Vagina (tissue), 2 donors: ENCODE measurements at places on chromosomes 16 and 17.

DNA sequence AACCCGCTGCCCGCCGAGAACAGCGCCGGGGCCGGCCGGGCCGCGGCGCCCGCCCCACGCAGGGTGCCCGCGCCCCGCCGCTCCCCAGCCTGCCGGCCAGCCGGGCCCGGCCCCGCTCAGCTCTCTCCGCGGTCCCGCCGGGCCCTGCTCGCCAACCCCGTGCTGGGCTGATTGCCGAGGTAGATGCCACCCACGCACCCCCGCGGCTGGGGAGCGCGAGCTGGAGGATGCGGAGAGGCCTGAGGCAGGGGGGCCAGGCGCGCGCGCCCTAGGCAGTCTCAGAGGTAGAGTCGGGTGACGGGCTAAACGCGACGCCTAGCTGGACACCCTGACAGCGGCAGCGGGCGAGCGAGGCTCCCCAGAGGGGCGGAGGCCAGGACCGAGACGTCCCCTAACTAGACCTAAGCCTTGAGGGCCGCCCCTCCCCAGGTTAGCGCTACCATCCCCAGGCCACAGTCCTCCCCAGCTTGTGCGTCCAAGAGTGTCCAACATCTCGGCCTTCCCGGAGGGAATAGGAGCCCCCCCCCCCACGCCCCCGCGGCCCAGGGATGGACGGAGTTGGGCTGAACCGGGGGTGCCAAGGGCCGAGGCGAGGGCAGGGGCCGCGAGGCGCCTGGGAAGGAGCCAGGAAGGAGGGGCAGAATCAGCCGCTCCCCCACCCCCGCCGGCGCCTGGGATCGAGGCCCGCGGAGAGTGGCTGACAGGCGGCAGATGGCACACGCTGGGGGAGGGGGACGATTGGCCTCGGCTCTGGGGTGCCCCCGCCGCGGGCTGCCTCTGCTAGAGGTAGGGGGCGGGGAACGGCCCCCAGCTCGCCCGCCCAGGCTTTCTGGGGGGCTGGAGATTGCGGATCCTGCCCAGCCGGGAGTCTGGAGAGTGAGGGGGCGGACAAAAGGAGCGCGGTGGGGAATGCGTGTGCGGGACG, 2.5 kb upstream of the ZNF423 start:
- no peak for DNase-seq

DNA sequence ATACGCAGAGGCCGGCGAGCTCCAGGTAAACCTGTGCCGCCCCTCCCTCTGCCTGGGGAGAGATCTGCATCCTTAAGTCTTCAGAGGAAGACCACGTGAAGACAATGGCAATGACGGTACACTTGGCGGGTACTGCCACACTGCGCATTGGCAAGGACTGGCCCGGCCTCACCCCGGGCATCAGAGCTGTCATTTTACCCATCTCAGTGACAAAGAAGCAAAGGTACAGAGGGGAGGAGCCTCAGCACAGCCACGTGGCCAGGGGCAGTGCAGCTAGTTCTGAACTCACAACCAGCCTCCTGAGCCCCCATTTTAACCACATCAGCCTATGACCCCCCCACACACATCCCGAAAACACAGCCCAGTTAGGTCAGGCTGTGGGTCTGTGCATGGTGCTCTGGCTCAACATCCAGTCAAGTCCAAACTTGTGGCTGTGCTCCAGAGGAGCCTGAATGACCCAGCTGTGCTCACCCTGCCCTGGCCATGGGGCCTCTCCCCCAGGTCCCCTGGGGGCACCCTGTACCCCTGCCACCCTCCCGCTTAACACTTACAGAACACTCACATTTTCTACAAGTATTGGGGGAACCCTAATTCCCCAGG, 80.6 kb downstream of the C16orf95 start:
- no peak for DNase-seq

- DNase-seq, result no peak
Measured at GRCh38 chr16:22181843-22182242, 19.5 kb downstream of the SDR42E2 start.

GRCh38 chr17:18117982-18118975, 9.7 kb downstream of the MYO15A start:
- no peak for DNase-seq

- no peak for DNase-seq
Measured at GRCh38 chr17:8674344-8675305, 44.1 kb upstream of the MYH10 start.

DNA sequence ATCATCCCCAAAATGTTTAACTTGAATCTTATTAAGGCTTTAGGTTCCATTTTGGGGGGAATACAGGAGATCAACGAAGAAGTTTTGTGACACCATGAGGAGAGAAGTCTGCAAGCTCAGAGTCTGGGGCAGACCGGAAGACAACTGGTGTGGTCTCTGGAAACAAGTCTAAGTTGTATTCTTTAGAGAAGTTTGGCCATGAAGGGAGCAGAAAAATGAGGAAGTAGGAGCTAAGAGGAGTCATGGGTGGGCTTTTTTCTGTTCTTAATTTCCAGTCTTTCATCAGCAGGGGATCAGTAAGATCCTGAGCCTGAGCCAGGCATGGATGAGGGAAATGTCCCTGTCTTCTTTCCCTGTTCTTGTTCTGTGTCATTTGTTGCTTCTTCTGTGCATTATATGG, 35.8 kb upstream of the NF1 start:
- DNase-seq, result no peak

DNA sequence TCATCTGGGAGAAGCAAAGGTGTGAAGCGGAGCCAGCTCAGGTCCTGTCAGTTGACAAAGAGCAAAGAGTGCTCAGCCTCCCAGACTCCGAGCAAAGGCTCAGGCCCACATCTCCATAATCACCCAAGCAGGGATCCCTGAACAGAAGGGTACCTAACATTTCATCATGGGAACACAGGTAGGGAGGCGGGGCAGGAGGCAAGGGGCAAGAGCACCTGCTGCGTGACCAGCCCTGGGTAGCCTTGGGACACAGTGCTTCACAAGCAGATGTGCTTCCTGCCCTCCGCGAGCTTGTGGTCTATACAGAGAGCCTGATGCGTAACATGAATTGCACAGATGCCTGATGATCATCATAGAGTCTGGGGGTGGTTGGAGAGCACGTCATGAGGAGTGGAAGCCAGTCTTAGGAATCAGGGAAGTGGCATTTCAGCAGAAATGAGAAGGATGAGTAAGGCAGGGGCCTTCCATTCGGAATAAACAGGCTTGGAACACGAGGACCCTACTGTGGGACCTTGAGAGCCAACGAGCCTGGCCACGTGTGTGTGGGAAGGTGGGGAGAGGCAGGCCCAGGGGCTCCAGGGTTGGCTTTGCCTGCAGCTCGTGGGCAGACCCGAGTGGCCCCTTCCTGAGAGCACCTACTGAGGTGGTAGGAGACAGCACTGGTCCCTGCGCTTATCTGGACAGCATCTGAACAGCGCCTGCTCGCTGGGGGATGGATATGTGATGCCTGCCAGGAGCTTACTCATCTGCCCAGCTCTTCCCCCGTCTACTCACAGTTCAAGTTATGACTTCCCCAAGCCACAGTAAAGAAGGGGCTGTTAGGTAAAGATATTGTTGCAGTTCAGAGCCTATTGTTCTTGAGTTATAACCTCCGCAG, 125.8 kb downstream of the CCDC182 start:
- DNase-seq, result no peak

DNA sequence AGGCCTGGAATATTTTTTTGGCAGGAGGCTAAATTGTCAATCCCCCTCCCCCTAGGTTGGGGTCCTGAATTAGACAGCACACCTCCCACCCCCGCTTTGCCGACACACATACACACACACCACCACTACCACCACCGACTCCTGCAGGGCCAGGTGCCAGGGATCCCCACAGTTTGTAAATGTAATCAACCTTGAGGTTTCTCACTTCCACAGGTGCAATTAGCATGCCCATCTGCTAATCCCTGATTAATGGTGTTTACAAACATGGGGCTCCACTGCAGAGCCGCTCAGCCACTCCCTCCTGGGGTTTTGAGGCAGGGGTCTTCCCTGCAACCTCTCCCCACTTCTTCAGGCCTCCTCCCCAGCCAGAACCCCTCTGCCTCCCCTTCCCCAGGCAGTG, 11.8 kb downstream of the MRM1 start:
- no peak for DNase-seq

GRCh38 chr16:15055141-15056053, 477 bp downstream of the NTAN1 start:
- DNase-seq, result no peak

GRCh38 chr17:67488161-67488560, 111.1 kb downstream of the PITPNC1 start:
- DNase-seq, result no peak

- DNase-seq, result no peak
Measured at GRCh38 chr17:29049541-29050145, 6.7 kb downstream of the PIPOX start.

- no peak for DNase-seq
Measured at GRCh38 chr17:79088247-79088996, 13.8 kb downstream of the ENGASE start.

DNA sequence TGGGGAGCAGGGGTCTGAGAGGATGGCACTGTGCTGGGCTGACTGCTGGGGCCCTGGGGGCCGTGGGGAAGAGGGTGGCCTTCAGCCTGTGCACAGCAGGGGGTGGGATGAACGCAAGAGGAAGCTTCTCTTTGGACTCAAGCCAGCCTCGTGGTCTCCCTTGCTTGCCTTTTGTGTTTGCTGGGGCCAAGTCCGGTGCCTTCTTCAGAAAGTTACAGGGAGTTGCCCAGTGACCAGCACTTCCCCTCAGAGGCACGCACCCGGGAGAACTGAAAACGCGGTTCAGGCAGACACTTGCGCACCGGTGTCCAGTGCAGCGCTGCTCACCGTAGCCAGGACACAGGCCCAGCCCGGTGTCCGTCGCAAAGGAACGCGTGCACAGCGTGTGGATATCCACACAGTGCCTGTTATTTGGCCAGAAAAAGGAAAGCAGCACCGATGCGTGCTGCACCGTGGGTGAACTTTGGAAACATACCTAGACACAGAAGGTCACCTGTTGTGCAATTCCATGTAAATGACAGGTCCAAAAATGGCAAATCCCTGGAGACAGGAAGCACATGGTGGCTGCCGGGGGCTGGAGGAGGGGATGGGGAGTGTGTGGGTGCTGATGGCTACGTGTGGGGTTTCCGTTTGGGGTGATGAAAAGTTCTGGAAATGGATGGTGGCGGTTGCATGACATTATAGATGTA, 29.4 kb upstream of the NUDT16L1 start:
- no peak for DNase-seq

DNA sequence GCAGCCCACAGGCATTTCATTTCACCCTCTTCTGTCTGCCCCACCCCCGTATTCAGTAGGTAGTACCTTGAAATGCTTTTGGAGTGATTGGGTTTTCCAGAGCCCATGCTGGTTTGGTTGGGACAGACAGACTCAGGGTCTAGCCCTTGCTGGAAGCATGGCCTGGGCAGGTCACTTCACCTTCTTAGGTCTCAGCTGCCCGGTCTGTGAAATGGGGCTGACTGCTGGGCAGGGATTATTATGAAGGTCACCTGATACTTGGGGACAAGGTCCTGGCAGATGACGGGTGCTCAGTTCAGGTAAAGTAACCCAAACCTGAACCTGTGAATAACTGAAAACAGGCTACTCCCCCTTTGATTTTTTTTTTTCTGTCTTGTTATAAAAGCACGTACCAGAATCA, 116.0 kb downstream of the CLEC16A start:
- DNase-seq, result no peak

- no peak for DNase-seq
Measured at GRCh38 chr17:21242026-21242697, 11.0 kb downstream of the NATD1 start.

DNA sequence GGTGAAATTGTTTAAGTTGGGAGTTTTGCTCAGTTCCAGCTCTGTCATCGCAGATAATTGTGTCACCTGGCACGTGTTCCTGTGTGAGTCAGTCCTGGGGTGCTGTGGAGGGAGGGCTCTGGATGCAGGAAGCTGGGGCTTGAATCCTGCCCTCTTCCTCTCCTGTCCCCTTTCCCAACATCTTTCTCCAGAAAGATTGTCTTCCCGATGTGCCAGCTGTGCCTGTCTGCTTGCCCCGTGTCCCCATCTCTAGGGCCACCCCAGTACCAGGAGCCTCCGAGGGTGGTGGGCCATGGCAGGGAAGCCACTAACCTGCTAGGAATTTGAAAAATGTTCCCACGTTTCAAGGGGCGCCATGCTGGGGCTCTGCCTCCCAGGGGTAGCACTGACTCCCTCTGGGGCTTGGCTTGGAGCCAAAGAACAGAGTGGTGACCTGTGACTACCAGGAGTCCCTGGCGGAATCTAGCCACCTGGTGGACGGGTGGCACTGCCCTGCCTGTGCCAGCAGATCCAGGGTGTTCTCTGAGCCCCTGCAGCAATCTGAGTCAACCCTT, 198.1 kb downstream of the ENGASE start:
- no peak for DNase-seq

DNA sequence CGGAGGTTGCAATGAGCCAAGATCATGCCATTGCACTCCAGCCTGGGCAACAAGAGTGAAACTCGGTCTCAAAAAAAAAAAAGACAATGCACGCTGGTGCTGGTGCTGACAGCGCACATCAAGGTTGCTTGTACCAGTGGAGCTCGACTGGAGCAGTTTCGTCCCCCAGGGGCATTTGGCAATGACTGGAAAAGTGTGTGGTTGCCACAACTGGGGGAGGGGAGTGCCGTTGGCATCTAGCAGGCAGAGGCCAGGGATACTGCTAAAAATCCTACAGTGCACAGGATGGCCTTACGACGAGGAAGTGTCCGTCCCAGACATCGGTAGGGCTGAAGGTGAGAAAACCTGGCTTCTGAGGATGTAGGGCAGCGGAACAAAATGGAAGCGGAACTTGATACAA, 2.4 kb downstream of the MEAK7 start:
- DNase-seq, result no peak

- no peak for DNase-seq
Measured at GRCh38 chr17:57983446-57983845, 4.6 kb downstream of the VEZF1 start.

DNA sequence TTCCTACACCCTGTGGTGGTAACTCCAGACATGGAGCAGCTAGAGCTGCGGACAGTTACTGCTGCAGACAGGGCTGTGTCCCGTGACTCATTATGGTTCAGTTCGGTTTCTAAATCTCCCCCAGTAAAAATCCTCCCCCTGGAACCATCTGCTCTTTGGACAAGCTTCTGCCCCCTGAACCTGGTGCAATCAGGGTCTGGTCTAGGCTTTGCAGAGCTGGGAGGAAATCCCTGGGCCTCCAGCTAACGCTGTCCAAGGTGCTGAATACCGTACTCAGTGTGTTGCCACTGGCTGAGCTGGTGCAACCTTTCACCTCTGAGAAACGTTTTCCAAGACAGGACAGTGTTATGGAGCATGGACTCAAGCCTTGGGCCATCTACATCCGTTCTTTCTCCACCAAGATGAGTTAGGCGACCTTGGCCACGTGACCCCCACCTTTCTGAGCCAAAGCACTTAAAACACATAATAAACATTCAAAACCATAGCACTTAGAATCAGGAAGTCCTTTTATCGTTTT, 142.0 kb downstream of the CPPED1 start:
- DNase-seq, result no peak

- DNase-seq, result peak; percentile 85
Measured at GRCh38 chr16:48609652-48610029, 339 bp downstream of the N4BP1 start.

DNA sequence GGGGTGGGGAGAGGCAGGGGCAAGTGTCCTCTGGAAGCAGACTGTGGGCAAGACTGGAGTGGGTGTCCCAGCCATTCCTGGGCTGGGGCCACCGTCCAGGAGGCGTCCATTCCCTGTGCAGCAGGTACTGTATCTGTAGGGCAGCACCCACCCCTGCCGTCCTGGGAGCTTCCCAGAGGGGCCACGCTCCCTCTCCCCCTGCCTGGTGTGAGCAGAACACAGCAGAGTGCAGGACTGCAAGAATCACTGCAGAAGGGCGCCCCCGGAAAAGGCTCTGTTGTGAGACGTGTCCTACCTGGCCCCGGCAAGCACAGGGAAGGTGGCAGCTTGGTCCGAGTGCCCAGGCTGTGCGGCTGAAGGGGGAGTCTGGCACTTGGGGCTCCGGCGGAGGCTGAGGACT, 70.3 kb downstream of the KLHDC4 start:
- no peak for DNase-seq

- no peak for DNase-seq
Measured at GRCh38 chr17:74961657-74962350, 10.8 kb downstream of the HID1 start.
